ENCODE measurements at places on chromosomes 5 and 9. TPM values are rescaled to one million over a fixed set of nuclear protein-coding genes. Genes with fewer than 3 reads are reported as not detected.

Gene NSA2
- 75.6 TPM for total RNA-seq

Gene SOWAHA
- total RNA-seq = not detected

Gene CTSV
- 0.76 TPM for total RNA-seq

Gene MEIKIN
- not detected for total RNA-seq

Gene RGS7BP
- total RNA-seq = 2.8 TPM

Gene CCNO
- 0.16 TPM for total RNA-seq

Gene SH3RF2
- total RNA-seq = 0.88 TPM

Gene LECT2
- total RNA-seq = not detected

Gene ACOT12
- total RNA-seq = not detected

Gene SPINK4
- not detected for total RNA-seq

Gene CFAP77
- not detected for total RNA-seq

Gene MFAP3
- 121 TPM for total RNA-seq

Gene NOL8
- 14.2 TPM for total RNA-seq

Gene CCL27
- 0.16 TPM for total RNA-seq

Gene FOXD4L5
- under 0.01 TPM for total RNA-seq

Gene CARD9
- 0.16 TPM for total RNA-seq

Gene SLC4A9
- total RNA-seq = under 0.01 TPM

Gene IL4
- not detected for total RNA-seq
